NCI-H446 (cell line): ENCODE measurements at places on chromosomes 12 and 14.

DNA sequence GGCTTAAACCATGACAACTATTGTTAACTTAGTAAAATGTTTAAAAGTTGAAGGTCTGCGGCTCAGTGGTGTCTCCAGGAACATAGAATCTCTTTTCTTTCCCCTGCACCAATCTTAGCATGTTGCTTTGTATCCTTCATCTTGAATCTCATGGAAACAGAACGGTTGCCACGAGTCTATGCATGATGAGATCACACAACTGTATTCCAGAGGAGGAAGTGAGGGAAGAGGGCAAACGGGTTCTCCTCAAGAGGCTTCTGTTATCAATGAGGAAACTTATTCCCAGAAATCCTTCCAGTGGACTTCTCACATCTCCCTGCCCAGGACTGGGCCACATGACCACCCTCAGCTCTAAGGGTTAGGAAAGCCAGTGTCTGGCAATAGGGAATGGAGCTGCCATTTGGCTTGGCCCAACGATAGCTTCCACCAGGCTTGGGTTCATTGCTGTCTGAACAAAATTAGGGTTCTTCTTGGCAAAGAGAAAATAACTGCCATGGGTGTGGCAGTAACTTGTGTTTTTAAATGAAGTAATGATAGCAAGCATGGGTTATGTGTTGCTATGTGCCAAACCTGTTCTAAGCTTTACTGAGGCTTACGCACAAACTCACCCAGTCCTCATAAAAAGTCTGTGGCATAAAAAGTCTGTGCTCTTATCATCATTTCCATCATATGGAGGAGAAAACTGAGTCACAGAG lies 17.4 kb downstream of the PLXNC1 start:
- no peak for DNase-seq

DNA sequence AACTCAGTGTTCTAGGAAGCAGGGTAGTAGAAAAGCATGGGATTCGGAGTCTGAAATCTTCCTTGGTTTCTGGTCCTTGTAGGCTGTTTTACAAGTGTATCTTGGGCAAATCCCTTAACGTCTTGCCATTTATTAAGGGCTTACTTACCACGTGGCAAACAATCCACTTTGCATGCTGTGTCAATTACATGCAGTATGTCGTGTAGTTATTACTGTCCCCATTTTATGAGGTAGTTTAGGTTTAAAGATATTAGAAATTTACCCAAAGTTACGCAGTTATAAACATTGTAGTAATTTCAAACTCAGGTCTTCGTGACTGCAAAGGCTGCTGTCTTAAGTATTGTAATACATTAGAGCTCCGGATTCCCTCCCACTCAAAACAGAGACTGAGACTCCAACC lies 1.5 kb upstream of the NOVA1 start:
- DNase-seq: no peak

- DNase-seq: peak; percentile 63
Measured at GRCh38 chr14:53432378-53432802, 279.3 kb upstream of the DDHD1 start.

- no peak for DNase-seq
Measured at GRCh38 chr14:68752271-68753006, 40.4 kb downstream of the ZFP36L1 start.

GRCh38 chr12:133058203-133059113 lies 21.1 kb downstream of the ZNF84 start:
- peak; percentile 2 for DNase-seq

- DNase-seq: no peak
Measured at GRCh38 chr14:57413849-57414248, 23.5 kb downstream of the NAA30 start.

GRCh38 chr12:1857821-1858220 lies 37.5 kb downstream of the LRTM2 start:
- DNase-seq: no peak

DNA sequence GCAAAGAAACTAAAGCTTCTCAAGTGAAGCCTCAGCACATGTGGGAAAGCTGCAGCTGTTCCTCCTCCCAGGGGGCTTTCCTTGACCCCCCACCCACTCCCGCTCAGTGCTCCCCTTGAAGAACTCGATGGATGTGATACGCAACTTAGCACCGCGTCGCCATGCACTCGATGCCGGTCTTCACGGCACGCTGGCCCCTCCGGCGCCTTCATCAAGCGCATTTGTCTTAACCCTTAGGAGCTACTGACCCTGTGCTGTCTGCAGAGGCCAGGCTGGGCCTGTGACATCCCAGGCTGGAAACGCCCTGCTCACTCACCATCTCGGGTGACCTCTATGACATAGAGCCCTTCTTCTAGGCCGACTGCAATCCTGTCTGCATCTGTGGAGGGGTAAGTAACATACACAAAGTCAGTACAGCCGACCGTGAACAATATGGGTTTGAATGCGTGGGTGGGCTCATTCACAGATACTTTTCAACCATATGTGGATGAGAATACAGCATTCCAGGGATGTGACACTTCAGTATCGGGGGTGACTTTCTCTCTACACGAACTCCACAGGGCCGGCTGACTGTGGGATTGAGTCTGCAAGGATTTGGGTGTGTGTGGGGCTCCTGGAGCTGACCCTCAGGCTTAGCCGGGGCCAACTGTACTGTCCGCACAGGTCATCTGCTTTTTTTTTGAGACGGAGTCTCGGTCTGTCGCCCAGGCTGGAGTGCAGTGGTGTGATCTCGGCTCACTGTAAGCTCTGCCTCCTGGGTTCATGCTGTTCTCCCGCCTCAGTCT lies 23.1 kb downstream of the AMN start:
- no peak for DNase-seq
